ENCODE measurements at places on chromosomes 7 and 10.

GRCh38 chr7:76016191-76016947, 22.0 kb upstream of the TMEM120A start:
- no peak for DNase-seq

DNA sequence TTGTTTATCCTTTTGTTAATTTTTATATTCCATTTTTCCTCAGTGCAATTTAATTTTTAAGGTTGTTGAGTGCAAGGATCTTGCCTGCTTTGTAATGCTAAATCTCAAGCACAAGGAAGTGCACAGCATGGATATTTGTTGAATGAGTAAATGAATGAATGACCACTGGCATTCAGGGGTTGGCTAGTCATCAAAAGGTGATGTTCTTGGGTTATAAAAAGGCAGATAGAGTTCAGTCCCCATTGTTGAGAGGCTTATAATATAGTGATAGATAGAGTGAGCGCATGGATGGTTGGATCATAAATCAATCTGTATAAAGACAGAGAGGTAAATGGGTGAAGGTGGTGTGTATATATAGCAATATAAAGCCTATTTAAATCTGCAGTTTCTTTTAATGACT, 193.2 kb upstream of the KLF6 start:
- no peak for DNase-seq

DNA sequence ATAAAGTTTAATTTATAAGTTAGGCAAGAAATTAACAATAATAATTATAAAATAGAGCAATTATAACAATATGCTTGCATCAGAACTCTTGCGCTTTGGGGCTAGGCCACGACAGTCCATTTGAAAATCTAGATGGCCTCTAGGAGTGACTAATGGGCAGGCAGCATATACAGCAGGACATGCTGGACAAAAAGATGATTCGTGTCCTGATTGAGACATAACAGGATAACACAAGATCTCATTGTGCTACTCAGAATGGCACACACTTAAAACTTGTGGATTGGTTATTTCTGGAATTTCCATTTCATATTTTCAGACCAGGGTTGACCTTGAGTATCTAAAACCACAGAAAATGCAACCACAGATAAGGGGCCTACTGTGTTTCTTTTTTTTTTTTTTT, 27.5 kb downstream of the CTNNA3 start:
- DNase-seq = no peak

GRCh38 chr7:326273-326672, 36.3 kb downstream of the FOXL3 start:
- no peak for DNase-seq

DNA sequence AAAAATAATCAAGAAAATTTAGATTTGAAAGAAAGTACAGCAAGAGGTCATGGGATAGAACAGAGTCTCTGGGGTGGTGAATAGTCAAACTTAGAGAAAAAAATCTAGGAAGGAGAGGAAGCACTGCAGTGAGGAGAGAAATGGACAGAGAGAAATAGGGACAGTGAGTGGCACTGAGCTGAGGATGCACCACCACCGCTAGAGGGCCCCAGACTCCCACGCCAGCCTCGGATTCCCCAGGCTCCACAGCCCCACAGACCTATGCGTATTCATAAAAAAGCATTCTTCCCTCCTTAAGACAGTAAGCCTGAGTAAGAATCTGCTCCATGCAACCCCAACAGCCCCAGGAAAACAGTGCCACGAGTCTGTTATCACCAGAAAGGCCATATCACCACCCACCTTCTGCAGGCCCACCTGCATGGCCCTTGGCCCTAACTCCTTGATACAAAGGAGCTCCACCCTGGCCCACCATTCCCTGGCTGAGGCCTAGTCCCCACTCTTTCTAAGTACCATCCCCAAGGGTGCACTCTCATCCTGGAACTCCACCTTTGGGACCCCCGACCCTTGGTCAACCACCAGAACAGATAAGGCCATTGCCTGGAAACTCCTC, 91.0 kb downstream of the ALOX5 start:
- no peak for DNase-seq

DNA sequence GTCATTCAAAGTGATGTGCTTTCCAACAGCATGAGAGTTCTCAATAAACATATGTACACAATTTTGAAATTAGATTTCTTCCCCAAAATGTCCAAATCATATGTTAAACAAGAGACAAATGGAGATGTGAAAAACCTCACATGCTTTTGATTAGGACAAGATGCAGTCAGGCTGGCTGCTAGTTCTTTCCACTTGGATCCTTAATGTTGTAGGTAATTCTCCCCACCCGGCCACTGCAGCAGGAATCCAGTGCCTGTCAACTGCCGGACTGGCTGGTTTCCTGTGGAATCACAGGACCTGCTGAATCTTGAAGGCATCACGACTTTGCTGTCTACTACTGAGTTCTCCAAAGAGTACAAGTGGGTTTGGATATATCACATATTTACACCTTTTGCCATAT, 138.6 kb upstream of the AKR1E2 start:
- no peak for DNase-seq

DNA sequence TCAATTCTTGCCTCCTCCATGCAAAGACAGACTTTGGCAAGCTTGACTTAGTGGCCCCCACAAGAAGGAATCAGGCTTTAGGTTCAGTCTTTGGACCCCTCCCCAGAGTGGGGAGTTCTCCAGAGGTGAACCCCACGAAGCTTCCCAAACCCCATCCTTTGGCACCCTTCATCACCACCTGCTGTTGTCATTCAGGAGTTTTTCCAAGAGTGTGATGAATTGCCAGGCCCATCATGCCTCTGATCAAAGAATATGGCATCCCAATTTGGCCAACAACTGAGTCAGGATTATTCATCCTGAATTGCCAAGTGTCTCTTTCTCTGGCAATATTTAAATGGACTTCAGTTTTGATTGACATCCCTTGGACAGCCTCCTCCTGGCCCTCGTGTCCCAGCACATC, 404.7 kb upstream of the MKI67 start:
- no peak for DNase-seq

DNA sequence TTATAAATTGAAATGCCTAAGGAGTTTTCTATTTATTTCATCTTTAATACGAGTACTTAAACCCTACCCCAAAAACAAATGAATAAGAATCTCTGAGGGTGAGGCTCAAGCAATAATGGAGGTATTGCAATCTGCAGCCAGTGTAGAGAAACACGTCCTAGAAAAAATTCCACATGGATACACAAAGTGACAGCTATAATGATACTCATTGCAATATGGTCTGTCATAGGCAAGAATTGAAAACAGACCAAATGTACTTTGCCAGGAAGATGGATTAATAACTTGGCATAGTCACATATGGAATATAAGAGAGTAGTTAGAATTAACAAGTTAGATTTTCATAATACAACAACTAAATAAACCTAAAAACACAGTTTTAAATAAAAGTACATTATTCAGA, 440.1 kb upstream of the STEAP1 start:
- no peak for DNase-seq

DNA sequence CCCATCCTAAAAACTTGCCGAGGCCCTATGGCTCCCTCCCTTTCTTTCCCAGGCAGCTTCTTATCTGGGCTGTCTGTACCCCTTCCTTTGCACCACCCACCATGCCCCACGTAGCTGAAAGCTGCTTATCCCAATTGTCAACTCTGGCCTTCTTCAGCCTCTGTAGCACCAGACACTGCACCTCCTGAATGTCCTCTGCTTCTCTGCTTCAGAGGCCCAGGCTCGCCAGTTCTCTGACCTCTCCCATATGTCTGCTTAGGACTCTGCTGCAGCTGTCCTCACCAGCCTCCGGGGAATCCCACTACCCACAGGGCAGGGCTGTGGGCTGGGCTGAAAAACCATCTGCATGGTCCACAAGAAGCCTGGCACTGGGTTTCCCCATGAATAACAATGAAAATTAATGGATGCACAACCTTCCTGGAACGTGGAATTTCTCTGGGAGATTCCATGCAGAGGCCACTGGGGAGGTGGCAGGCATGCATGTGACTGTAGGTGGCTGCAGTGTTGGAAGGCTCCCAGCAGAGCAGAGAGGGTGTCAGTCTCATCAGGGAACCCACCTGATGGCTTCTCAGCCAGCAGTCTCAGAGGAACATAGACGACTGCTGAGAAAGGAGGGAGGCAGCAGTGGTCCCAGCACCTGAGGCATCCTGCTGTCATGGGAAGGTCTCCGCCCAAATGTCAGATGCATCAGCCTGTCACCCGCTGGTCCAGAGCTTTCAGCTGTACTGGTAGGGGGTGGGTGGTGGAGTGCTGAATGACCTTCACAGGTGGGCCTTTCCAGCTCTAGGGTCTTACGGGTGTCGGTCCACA, 16.8 kb upstream of the SH2D4B start:
- no peak for DNase-seq

- DNase-seq = no peak
Observed at GRCh38 chr10:102767428-102768160, 23.8 kb downstream of the WBP1L start.

DNA sequence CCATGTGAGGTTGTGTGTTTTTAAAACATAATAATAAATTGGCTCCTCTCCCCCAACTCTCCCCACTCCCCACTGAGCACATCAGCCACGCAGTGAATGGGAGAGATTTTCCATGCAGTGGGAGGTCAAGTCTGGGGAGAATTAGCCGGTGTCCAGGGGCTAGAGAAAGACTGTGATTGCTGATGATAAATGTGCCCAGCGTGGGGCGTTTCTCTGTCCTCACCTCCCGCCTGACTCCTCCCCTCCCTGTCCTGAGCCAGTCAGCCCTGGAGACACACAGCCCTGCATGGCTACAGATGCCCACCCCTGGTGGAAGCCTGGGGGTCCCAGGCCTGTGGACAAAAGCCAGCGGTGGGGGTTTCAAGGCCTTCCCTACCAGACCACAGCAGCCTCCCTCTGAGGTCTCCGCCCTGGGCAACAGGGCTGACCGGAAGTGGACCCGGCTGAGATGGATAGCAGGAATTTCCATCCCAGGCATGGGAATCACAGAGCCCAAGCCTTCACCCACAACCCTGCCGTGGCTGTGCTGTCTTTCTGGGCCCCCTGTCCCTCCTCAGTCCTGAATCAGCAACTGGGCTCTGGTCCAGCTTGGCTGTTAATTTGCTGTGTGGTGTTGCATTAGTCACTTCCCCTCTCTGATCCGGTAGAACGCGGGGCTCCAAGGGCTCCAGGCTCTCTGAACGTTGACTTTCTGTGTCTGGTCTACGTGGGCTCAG, 46.8 kb upstream of the SLC29A3 start:
- no peak for DNase-seq

DNA sequence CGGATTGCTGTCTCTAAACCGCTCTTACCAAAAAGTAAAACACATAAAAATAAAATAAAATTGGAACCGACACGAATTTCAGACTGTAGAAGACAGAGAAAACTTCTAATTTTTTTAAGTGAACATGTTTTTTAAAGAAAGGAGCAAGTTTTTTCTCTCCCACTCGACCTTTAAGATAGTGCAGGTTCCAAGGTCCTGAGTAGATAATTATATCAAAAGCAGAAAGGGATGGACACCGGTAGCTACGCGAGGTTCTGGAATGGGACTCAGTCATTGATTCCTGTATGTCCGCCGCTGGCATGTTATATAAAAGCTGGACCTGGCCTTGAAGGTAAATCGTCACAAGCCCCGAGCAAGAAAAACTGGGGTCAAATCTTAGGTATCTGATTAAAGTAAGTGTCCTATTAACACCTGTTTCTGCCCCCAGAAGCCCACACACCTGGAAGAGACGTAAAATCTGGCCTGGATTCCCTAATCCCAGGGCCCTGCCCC, 462 bp upstream of the CISD1 start:
- DNase-seq = no peak

- no peak for DNase-seq
Observed at GRCh38 chr7:150780292-150780691, 19.9 kb downstream of the TMEM176B start.

- no peak for DNase-seq
Observed at GRCh38 chr10:88582411-88582805, 710 bp downstream of the RNLS start.

GRCh38 chr7:37782166-37782565, 66.2 kb upstream of the NME8 start:
- DNase-seq = no peak

DNA sequence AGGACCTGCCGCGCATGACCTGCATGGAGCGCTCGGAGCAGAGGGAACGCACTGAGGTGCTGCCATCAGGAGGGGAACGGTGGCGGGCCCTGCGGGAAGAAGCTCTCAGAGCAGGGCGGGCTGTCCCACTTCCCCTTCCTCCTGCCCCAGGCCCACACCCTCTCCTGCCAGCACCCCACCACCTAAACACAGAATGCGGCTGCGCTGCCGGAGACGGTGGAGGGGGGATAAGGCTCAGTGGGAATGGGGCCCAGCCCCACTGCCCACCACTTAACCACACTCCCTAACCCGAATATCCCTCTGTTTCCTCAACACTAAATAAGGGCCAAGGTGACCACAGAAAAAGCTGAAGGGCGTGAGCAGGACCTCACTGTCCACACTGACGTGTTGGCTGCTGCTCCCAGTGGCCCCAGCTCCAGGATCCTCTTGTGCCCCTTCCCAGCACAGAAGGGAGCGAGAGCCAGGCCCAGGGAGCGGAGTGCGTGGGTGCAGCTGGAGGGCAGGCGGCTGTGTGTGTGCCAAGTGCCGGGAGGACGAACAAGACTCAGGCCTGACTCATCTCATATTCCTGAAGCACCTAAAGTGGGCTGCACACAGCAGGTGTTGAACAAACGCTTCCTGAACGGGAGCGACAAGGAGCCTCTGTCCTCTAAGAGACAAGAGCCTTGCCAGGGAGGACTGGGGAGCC, 116.8 kb downstream of the MAD1L1 start:
- DNase-seq = no peak

DNA sequence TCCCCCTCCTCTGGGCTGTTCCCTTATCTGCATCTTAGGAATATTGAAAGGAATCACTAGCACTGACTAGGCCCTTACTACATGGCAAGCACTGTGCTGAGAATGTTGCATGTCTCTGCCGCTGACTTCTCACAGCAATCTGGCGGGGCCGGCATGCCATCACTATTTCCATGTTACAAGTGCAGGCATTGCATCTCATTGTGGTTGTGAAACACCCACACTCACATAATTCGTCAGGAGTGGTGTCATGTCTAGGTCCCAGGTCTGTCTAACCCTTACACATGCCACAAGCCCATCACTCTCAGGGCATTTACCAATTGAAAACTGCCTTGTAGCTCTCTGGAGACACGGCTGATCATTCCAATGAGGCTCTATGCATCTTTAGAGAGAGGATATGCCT, 8.5 kb upstream of the IL2RA start:
- DNase-seq = no peak

DNA sequence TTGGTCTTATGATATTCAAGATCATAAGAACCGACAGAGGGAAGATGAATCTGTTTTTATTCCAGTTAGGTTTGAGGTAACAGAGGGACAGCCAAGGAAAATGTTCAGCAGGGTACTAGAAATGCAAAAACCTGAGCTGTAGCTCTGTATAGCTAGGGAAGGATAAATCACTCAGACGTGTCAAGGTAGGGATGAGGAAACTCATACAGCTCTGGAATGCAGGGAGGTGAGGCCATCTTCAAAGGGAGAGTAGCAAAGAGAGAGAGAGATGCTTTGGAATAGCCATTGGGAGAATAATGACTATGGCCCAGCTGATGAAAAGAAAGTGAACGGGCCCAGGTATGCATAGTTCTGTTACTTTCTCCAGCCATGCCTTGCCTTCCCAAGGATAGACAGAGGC, 77.8 kb downstream of the PAX2 start:
- DNase-seq = no peak

- DNase-seq = no peak
Observed at GRCh38 chr10:44865289-44865671, 45.9 kb upstream of the TMEM72 start.
